Endothelial cell of umbilical vein (primary cell): ENCODE measurements at places on chromosomes 1 and 21. TPM values are rescaled to one million over a fixed set of nuclear protein-coding genes. Genes with fewer than 3 reads are reported as not detected.

Gene CD101
- 0.30 and 0.97 TPM in 2 replicates for total RNA-seq

GRCh38 chr1:226181996-226182714 is 4.4 kb downstream of the ACBD3 start:
- DNase-seq, result peak; percentile 46

- no peak for DNase-seq
Observed at GRCh38 chr1:209323743-209324142, 259.8 kb upstream of the CAMK1G start.

Gene OR1C1
- total RNA-seq, result not detected in 2 replicates

DNA sequence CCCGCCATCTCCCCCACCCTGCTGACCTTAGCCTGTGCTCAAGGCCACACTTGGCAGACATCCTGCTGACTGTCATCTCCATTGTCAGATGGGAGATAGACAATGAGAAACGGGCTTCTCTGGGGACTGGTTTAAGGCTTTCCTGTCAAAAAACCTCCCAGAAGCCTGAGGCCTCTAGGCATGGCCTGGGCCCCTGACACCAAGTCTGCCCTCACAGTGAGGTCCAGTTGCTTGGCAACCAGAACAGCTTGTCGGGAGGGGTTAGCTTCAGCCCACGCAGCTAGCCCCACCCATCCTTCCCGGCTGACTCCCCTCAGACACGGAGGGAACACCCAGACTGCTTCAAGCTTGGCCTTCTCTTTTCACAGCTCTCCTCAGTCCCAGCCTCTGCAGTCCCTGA is 11.0 kb downstream of the PLEKHA6 start:
- peak; percentile 35 for DNase-seq

- DNase-seq, result peak; percentile 44
Observed at GRCh38 chr1:227728059-227728891, 6.8 kb downstream of the JMJD4 start.

Gene PLPPR4
- total RNA-seq, result not detected in 2 replicates

Gene CCDC18
- total RNA-seq, result 9.9 and 11.2 TPM in 2 replicates

Gene PTAFR
- 0.18 and 0.20 TPM in 2 replicates for total RNA-seq

DNA sequence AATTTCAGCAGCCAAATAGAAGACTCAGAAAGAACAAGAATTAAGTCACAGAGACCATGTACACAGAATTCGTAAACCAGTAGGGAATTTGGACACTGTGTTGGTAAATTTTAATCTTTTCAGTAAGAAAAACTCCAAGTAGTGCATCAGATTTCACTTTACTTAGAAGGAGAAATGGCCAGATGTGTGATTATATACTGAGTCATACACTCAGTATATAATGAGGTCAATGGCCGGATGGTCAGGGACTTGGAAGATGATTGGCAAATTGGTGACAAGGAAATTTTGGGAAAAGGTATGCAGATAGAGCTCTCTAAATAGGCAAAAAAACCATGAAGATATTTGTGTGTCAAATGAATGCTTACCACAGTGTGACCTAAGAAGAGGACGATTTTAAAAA is 399.8 kb upstream of the LRRC7 start:
- no peak for DNase-seq

DNA sequence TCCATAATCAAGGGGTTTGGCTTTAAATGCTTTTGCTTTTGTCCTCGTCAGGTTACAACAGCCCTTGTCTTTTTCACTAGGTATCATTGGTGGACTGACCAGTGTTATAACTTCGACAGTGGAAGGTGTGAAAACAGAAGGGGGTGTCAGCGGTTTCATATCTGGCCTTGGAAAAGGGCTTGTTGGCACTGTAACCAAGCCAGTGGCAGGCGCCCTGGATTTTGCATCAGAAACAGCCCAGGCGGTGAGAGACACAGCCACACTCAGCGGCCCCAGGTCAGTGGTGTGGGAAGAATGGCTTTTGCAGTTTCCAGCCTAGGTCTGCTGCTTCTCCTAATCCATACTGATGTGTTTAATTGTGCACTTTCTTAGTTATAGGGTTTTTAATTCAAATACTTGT is 157.9 kb downstream of the DHRS3 start:
- no peak for DNase-seq

Gene TMEM81
- total RNA-seq, result 2.9 TPM in 2 replicates

GRCh38 chr1:1777583-1777899 is 729 bp downstream of the NADK start:
- DNase-seq, result no peak

GRCh38 chr1:10823000-10823401 is 26.6 kb upstream of the CASZ1 start:
- DNase-seq, result no peak

Gene TAS1R1
- total RNA-seq, result not detected in 2 replicates

DNA sequence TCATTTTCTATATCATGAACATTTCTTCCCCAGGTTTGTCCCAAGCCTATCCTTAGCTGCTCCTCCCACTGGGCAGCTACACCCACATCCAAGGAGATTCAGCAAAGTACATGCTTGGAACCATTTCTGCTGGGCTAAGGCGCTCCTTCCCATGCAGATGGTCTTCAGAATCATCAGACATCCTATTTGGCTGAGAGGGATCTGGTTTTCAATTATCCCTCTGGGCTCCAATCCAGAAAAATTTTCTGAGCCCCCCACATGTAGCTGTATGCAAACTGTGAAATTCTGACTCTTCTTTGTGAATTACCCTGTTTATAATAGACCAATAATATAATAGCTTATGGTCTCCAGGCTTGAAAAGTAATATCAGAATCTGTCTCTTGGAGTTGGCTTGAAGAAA is 99.2 kb downstream of the LAMC2 start:
- no peak for DNase-seq

DNA sequence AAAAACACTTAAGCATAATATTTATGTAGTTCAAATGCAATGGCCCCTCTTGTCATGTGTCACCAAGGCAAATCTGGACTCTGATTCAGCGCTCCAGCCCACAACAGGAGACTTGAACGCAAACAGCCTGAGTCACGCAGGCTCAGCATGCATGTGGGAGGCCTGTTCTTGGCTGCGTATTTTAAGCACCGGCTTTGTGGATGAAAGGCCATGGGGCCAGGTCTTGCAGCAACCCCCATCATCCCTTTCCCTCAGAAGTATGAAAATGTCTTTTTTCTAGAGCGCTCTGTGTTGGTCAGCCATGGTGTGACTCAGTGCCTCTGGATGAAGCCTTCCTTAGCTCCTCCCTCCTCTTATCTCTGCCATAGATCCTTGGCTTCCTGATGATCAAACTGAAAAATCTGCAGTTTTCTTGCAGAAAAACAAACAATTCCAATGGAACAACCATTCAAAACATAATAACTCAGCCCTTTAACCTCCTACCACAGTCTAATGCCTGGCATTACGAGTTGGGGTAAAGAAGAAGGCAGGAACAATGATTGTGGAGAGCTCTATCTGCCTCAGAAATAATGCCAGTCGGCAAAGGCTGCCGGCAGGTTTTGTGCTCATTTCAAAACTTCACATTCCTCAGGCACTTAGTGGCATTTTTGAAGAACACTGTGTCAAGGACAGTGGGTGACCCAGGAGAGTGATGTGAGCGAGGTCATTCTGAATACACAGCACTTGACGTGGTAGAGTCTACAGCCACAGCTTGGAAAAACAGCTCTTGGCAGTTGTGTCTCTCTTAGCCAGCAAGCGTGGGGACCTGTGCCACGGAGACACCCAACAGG is 167.5 kb downstream of the CLIC6 start:
- peak; percentile 98 for DNase-seq

GRCh38 chr1:168007691-168008090 is 70.8 kb upstream of the MPC2 start:
- no peak for DNase-seq

Gene FNDC10
- total RNA-seq, result 1.9 and 2.3 TPM in 2 replicates

DNA sequence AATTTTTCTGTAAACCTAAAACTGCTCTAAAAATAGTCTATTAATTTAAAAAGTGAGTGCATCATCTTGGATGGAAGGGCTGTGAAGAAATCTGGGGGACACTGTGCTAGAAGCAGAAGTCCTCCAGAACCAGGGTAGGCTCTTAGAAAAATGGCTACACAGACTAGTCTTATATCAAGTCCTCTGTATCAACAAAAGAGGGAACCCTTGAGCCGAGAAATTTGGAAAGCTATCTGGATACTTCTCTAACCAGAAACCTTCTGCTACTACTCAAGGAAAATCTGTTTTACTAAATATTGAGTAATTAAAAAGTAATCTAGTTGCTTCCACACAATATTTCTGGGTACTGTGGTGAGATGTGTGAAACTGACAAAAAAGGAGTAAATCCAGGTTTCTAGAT is 92.1 kb downstream of the WDR3 start:
- no peak for DNase-seq

GRCh38 chr1:154446292-154446691 is 41.1 kb downstream of the IL6R start:
- DNase-seq, result no peak

Gene TMCO4
- 9.0 and 10.3 TPM in 2 replicates for total RNA-seq

GRCh38 chr1:99115231-99115630 is 110.6 kb upstream of the PLPPR5 start:
- DNase-seq, result no peak

- peak; percentile 37 for DNase-seq
Observed at GRCh38 chr1:149937759-149938158, 1.1 kb upstream of the MTMR11 start.

DNA sequence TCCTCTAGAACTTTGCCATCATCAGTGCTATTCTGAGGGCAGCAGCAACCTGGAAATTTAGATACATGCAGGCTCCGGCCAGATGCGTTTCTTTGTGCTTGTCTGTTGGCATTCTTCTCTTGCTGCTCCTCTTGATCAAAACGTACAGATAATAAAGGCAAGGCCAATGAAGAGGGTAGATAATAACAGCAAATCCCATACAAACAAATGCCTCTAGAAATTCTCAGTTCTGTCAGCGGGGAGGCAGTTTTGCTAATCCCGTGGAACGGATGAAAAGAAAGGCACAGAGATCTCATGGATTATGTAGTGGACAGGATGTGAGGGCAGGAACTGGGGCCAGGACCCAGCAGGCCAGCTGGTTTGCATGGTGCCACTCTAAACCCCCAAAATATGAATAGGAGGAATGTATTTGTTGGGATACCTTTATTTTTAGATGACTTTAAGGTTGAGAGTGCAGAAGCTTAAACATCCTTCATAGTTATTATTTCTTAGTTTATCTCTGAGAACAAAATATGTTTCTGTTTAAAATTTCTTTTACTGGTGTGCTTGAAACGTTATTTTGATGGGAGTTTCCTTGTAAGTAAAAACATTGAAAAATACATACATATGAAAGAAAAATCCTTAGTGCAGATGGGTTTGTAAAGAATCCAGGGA is 1.5 kb downstream of the ITSN1 start:
- peak; percentile 56 for DNase-seq

Gene TNFRSF4
- 0.62 and 1.5 TPM in 2 replicates for total RNA-seq

Gene SLC45A1
- total RNA-seq, result 1.1 and 1.4 TPM in 2 replicates

Gene SPRR2F
- total RNA-seq, result not detected in 2 replicates

- DNase-seq, result peak; percentile 18
Observed at GRCh38 chr1:63693944-63694571, 79.8 kb upstream of the ROR1 start.

GRCh38 chr1:88935522-88936222 is 44.3 kb upstream of the GTF2B start:
- DNase-seq, result peak; percentile 44

DNA sequence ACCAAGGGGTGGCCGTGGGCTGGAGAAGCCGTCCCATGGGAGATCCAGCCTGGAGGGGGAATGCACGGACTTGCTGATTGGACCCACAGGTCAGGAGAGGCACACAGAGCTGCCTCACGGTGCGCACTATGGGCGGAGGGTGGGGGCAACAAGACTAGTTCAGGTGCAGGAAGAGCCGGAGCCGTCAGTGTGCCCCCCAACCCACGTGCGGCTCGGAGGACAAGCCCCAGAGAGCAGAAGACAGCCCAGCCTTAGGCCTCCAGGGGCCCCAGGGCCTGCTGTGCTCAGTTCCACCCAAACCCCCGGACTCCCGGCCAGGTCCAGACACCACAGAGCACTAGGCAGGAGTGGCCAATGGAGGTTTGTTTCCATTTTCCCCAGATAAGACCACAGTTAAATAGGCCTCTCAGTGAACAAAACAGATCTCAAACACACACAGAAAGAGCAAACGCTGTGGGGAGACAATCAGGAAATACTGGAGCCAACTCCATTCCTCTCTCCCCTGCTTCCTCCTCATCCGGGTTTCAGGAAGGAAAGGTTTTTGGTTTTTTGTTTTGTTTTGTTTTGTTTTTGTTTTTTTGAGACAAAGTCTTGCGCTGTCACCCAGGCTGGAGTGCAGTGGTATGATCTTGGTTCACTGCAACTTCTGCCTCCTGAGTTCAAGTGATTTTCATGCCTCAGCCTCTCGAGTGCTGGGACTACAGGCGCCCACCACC is 84.2 kb downstream of the ADSS2 start:
- no peak for DNase-seq

DNA sequence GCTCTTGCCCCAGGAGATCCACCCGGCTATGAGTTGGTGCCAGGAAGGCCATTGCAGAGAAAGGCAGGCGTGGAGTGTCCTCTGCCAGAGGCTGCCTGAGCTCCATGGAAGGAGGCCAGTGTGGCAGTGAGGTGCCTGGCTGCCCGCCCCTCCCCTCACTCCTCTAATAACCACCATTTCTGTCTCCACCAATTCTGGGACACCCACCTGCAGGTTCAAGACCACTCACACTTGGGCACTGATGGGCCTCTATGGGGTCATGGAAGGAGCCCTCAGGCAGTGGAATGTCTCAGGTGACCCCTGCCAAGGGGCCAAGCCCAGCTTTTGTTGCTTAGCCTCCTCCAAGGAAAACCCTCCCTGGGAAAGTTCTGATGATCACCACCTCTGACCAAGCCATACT is 731.6 kb downstream of the MATN1 start:
- DNase-seq, result no peak

DNA sequence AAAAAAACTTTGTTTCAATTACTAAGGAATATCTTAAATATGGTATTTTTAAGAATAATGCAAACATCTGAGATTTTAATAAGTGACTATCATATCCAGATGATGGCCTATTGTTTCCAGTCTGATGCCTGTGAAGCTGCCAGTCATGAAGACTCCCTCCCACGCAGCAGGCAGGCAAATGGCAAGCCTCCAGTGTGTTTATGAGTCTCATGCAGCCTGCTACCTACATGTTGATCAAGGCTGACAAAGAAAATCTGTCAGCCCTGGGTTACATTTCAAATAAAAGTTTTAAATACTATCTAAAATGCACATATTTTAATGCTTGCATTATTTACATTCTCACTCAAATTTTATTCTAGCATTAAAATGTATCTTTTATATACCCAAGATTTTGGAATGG is 137.6 kb upstream of the RNPC3 start:
- DNase-seq, result no peak

GRCh38 chr1:175152006-175152652 is 40.4 kb downstream of the KIAA0040 start:
- peak; percentile 54 for DNase-seq

DNA sequence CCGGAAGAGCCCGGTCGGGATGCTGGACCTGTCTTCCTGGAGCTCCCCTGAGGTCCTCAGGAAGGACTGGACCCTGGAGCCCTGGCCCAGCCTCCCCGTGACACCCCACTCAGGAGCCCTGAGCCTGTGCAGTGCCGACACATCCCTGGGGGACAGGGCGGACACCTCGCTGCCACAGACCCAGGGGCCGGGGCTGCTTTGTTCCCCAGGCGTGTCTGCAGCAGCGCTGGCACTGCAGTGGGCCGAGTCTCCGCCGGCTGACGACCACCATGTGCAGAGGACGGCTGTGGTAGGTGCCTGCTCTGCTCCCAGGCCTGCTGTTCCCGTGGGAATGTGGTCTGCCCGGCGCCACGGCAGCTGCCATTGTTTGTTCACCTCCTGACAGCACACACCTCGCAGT is 42.1 kb upstream of the DIP2A start:
- no peak for DNase-seq

- no peak for DNase-seq
Observed at GRCh38 chr1:206472454-206472853, 2.2 kb downstream of the IKBKE start.

GRCh38 chr1:17212009-17212408 is 7.1 kb downstream of the PADI1 start:
- no peak for DNase-seq

- DNase-seq, result peak; percentile 80
Observed at GRCh38 chr21:34845521-34846451, 177.0 kb downstream of the CLIC6 start.
